ENCODE measurements at places on chromosomes 16 and 17. TPM values are rescaled to one million over a fixed set of nuclear protein-coding genes. Genes with fewer than 3 reads are reported as not detected.

- DNase-seq, result no peak
These were observed 8.9 kb upstream of the TNS4 start for GRCh38 chr17:40510328-40510648.

DNA sequence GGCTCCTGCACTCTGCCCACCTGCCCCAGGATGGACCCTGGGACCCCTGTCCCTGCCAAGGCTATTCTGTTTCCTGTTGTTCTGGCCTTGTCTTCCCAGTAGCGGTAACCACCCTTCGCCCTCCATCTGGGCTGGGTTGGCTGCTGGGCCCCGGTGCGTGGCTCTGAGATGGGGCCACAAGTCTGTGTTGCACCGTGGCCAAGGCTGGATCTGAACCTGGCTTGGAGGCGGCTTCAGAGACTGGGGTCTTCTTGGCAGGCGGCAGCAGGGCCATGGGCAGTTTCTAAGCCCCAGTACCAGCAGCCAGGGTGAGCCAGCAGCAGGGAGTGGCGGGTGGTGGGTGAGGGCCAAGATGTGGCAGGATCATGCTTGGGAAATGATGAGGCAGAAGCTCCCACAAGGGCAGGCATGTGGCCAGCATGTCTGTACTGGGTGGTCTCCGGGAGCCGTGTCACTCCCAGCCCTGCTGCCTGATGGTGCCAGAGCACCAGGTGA lies 12.6 kb downstream of the MAP2K3 start:
- DNase-seq, result no peak

DNA sequence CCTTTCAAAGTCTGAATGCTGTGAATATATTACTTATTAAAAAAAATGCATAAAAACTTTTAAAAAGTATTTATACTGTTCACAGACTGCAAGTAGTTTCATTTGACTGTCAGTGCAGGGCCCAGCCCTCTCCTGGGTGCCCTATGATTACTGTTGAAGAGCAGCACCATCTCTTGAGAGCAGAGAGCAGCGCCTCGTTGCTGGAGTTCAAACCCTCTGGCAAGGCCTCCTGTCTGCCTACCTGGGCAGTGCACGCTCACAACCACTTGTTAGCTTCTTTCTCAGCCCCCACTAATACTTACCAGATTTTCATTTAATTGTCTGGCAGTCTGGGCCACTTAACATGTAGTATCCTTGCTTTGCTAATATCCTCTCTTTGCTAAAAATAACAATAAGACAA lies 233.4 kb downstream of the PHKB start:
- peak; percentile 11 for DNase-seq

DNA sequence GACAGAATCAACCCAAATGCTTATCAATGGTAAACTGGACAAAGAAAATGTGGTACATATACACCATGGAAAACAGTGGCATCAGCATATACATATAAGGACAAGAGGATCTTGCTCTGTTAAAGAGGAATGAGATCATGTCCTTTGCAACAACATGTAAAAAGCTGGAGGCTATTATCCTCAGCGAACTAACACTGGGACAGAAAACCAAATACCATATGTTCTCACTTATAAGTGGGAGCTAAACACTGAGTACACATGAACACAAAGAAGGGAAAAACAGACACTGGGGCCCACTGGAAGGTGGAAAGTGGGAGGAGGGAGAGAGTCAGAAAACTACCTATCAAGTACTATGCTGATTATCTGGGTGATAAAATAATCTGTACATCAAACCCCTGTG lies 447.3 kb upstream of the MAF start:
- no peak for DNase-seq

SERPINF2 gene
- total RNA-seq, result not detected

- DNase-seq, result no peak
These were observed 7.7 kb downstream of the ZNF174 start for GRCh38 chr16:3408561-3409197.

GRCh38 chr17:78899361-78900260 lies 3.4 kb downstream of the CEP295NL start:
- peak; percentile 50 for DNase-seq

ERCC4 gene
- 7.7 TPM for total RNA-seq

CCL8 gene
- not detected for total RNA-seq
